Type B pancreatic cell (in vitro differentiated cells): ENCODE measurements at places on chromosomes 6 and 20. TPM values are rescaled to one million over a fixed set of nuclear protein-coding genes. Genes with fewer than 3 reads are reported as not detected.

- H3K27ac ChIP-seq, result no peak overlapping the region
- no peaks in the 10 kb centered on the region for H3K4me1 ChIP-seq
- DNase-seq, result no peak
- no peak overlapping the region for H3K4me3 ChIP-seq
Observed at GRCh38 chr6:100796049-100796823, 84.9 kb downstream of the ASCC3 start.

TCF21 gene
- total RNA-seq, result 0.36 and 1.3 TPM in 2 replicates

DNA sequence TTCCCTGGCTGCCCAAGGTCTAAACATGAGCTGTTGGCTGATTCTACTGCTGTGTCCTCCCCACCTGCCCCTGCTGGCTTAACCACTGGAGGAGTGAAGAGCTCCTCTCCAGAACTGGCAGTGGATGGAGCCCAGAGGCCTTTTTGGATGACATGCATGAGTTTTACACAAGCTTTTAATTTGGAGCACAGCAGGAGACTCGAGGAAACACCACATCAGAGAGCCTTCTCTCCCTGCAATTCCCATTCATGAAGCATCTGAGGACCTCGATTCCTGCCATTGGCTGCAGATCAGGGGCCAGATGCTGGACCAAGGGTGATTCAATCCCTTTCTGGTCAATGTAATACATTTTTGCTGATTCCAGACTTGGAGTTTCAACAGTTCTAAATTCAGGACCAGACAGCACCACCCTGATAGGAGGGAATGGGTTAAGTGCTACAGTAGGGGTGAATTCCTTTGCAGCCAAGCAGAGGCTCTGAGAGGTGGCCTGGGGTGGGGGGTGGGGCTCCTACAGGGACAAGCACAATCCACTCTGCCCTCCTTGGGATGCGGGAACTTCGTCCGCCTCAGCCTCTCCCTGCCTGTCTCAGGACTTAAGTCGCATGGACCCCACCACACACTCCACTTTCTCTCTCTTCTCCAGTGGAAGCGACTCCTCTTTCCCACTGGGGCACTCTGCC lies 599 bp upstream of the PSORS1C1 start:
- no peaks in the 10 kb centered on the region for H3K36me3 ChIP-seq
- H3K4me3 ChIP-seq, result no peak overlapping the region
- no peak for DNase-seq
- H3K27me3 ChIP-seq, result peaks cover 67% of the 10 kb centered on the region
- no peaks in the 10 kb centered on the region for H3K4me1 ChIP-seq
- no peak overlapping the region for H3K27ac ChIP-seq

DDO gene
- total RNA-seq, result not detected in 2 replicates

DNA sequence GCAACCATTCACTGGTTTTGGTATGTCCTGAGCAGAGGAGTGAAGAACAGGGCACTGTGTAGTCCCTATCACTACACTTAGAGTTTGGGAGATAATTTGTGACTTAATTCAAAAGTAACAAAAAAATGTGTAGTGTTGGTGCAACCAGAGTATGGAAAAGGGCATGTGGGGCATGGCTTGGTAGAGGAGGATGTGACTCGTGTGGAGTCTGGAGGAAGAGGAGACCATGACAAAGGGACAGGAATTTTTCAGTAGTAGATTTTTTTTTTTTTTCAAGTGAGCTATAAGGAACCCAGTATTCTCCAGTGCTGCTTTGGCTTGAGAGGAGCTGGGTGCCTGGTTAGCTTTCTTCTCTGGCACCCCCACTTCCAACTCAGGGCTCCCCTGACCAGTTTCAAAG lies 5.1 kb downstream of the MTRES1 start:
- peaks cover 19% of the 10 kb centered on the region for H3K4me1 ChIP-seq
- H3K27ac ChIP-seq, result no peak overlapping the region
- no peaks in the 10 kb centered on the region for H3K27me3 ChIP-seq
- H3K4me3 ChIP-seq, result no peak overlapping the region

- H3K4me1 ChIP-seq, result no peaks in the 10 kb centered on the region
- H3K27ac ChIP-seq, result no peak overlapping the region
- no peak overlapping the region for H3K4me3 ChIP-seq
- H3K36me3 ChIP-seq, result no peaks in the 10 kb centered on the region
- DNase-seq, result no peak
Observed at GRCh38 chr20:33893314-33893713, 82.2 kb downstream of the CHMP4B start.

DNA sequence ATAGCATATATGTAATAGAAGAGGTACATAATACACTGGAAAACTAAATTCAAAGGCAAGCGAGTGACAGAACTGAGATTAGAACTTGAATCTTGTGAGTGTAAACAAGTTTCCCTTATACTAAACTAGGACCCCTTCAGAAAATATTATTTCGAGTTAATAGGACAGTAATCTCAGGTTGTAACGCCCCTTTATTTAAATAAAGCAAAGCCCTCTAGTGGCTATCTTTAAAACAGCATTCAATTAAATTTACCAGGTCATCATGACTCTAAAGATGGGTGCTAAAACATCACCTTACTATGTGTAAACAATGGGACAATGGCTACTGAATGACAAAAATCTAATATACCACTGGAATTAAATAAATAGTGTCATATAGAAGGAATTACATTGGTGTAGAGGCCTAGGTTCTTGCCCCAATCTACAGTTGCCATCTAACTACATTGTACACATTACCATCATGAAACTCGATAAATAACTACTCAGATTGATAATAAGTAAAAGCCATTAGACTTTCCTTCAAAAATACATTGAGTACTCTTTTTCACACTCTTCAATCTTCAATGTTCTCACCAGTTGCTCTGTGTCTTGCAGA lies 255.4 kb upstream of the IRAK1BP1 start:
- H3K27ac ChIP-seq, result no peak overlapping the region
- H3K4me3 ChIP-seq, result no peak overlapping the region
- no peaks in the 10 kb centered on the region for H3K27me3 ChIP-seq
- no peaks in the 10 kb centered on the region for H3K4me1 ChIP-seq

DNA sequence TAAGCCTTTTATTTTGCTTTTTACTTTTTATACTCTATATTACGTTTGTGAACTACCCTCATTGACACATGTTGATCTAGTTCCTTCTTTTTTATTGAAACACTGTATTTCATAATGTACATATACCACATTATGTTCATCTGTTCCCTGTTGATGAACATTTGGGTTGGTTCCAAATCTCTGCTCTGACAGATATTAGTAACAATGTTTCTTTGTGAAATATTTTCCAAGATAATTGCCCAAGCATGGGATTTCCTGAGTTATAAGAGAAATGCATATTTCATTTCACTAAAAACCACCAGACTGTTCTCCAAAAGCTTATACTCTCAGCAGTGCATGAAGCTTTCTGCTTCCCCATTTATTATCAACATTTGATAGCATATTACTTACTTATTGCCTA lies 44.2 kb upstream of the TNFRSF21 start:
- H3K27ac ChIP-seq, result no peak overlapping the region
- H3K27me3 ChIP-seq, result no peaks in the 10 kb centered on the region
- DNase-seq, result no peak
- no peaks in the 10 kb centered on the region for H3K36me3 ChIP-seq
- H3K4me3 ChIP-seq, result no peak overlapping the region
